H9 (cell line): ENCODE measurements at places on chromosomes 3 and 15.

DNA sequence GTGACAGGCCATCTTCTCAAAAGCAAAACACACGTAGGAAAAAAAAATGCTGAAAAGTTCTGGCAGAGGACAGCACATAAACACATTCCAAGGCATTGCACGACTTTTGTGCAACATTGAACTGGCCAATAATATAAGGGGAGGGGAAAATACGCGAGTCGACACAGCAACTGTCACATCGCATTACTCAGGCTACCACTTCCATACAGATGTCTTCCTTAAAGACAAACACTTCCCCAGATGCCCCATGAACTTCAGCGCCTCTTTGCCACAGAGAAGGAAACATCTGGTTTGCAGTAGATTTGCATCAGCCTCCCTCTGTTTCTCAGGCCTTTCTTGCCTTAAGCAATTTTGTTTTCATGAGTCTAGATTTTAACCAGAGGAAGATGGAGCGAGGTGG, 144.4 kb upstream of the IGF1R start:
- DNase-seq = no peak

GRCh38 chr15:93035953-93036810, 52.8 kb downstream of the RGMA start:
- peak; percentile 26 for DNase-seq

- DNase-seq = no peak
These were observed 163.3 kb upstream of the MBNL1 start for GRCh38 chr3:152105446-152105845.

DNA sequence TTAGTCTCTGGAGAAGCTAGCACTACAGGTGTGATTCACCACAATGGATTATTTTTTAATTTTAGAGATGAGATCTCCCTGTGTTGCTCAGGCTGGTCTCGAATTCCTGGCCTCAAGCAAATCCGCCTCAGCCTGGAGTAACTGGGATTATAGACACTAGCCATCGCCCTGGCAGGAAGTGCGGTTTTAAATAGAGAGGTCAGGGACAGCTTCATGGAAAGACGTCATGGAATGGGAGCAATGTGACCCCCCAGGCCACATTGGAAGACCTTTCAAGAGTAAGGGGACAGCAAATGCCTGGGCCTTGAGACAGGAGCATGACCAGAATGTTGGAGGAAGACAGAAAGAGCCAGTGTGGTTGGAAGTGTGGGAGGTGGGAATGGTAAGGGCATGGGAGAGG, 2.2 kb upstream of the ISG20 start:
- no peak for DNase-seq

DNA sequence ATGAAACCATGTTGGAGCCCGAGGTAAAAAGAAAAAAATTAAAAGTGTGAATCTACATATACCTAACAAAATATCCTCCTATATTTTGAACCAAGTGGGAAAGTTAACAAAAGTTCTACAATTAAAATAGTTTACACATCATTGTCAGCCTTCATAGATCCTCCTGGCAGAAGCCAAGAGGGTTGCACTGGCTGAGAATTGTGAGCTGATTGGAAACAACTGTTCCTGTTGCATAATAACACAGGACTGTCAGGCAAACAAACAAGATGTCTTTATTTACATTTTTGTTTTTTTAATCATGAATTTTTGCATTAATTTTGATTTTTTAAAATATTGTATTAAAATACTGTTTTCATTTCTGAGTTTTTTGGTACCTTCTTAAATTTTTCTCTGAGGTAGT, 215.2 kb upstream of the MME start:
- DNase-seq = no peak

GRCh38 chr15:24954783-24955530, at the start of the genes SNRPN and SNURF:
Gene SNRPN, plus strand, starts transcription at chr15:24954987. Its CDS starts 19,467 bp downstream, at chr15:24974454.
Gene SNURF, plus strand, starts transcription at chr15:24954987. Its CDS starts 62 bp downstream, at chr15:24955049.
- peak; percentile 79 for DNase-seq

GRCh38 chr15:60720493-60721256, 241.7 kb upstream of the ICE2 start:
- DNase-seq = no peak

DNA sequence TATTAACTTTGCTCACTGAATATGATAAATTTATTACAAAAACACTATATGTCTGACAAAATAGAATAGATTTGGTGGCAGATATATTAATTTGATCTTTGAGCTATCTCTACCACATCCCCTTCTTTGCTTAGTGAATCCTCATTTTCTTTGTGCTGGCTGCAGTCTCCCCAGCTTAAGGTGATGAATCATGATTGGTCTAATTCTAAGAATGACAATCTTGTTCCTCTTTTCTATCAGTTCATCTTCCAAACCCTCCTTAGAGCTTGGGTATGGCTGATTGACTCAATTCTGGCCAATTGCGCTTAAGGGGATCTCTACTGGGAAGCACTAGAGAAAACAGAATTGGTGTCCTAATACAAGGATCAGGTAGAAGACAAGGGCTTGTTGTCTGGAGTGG, 309.6 kb upstream of the GOLIM4 start:
- DNase-seq = no peak

GRCh38 chr3:150346981-150347863, 60.9 kb upstream of the TSC22D2 start:
- no peak for DNase-seq

DNA sequence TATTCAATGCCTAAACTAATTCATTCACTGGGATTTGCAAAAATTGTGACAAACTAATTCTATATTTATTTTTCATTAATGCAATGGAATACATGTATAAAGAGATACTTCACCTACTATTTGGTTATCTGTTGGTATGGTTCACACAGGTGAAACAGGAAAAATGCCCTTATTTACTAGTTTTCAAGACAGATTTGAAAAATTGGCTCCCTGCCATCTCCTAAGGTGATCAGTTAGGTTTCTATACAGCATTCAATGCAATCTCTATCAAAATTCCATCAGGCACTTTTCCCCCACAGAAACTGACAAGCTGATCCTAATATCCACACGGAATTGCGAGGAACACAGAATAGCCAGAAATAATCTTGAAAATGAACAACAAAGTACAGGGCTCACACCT, 101.1 kb downstream of the DLG1 start:
- no peak for DNase-seq

DNA sequence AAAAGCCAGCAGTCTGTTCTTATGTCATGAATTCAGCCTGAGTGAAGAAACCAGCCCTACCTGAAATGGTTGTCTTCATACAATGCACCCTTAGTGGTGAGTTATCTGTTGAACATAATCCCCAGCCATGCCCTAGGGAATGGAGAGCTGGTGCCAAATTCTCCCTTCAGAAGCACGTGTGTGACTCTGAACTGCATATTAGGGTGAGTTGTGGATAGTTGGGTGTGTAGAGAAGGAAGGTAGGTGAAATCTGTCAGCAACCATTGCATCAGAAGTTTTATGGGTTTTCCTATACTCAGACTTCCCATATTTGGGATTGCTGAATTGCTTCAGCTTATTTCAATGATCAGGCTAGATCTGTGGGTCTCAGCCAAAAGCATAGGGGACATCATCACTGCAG, 46.5 kb upstream of the TP63 start:
- no peak for DNase-seq

GRCh38 chr3:50530001-50530970, 26.9 kb upstream of the CACNA2D2 start:
- peak; percentile 46 for DNase-seq

- no peak for DNase-seq
These were observed 42.9 kb downstream of the ADCY5 start for GRCh38 chr3:123405936-123406510.

GRCh38 chr3:177713928-177714900, 516.9 kb upstream of the TBL1XR1 start:
- DNase-seq = no peak

DNA sequence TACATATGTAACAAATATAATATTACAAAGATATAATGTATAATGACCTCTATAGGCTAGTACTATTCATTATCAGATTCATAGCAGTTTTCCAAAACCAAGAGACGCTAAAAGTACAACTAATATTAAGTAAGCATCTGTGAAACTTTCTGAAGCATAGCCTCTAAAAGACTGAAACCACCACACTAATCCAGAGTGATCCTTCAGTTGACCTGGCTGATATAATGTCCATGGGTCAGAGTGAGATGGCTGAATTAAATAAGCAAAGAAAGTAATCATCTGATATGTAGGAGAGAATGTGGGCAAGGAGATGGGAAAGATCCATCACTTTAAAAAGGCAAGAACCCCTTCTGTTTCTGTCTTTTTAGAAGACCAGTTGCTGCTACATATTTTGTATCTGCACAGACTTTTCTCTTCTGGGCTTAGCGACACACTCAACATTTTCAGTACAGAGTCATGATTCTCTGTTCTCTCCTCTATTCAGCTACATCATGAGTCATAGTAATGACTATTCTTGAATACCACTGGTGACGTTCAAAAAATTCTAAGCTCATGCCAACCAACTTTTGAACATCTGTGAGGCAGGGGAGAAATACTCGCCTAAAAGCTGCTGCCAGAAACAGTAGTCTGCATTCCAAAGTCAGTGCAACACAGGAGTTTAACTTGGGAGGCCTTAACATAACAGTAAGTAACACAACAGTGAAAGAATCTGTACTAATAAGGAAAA, 149.6 kb downstream of the MAGI1 start:
- DNase-seq = no peak

DNA sequence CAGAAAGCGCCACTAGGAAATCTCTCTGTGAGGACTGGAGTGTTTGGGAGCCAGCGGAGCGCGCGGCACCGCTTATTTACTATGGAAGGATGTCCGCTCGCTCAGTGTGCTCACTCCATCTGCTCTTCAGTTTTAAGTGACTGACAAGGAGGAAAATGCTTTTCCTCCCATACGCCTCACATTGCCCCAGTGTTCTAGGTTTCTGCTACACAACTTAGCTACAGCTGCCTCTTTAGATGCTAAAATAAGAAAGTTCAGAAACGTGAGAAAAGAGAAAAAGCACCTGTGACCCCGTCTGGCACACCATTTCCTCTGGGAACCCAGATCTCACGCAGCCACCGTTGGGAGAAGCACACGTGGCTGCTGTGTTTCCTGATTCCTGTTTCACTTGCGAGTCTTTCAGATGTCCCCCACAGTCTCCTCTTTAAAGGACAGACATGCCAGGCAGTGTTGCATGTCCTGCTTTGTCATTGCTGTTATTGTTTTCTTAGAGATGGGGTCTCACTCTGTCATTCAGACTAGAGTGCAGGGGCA, 11.7 kb upstream of the MUSTN1 start:
- DNase-seq = no peak

- no peak for DNase-seq
These were observed 311.9 kb downstream of the EDEM1 start for GRCh38 chr3:5499404-5499803.

GRCh38 chr3:141845407-141846049, 30.9 kb upstream of the ATP1B3 start:
- DNase-seq = peak; percentile 57

GRCh38 chr3:58670506-58671135, 4.0 kb upstream of the FAM3D start:
- peak; percentile 12 for DNase-seq

GRCh38 chr3:81920816-81921215, 159.4 kb upstream of the GBE1 start:
- DNase-seq = no peak

- no peak for DNase-seq
These were observed 2.5 kb upstream of the PXYLP1 start for GRCh38 chr3:141229132-141229531.

GRCh38 chr3:54357301-54357700, 234.9 kb downstream of the CACNA2D3 start:
- DNase-seq = no peak

GRCh38 chr3:56704706-56705105, 21.6 kb upstream of the TASOR start:
- no peak for DNase-seq

DNA sequence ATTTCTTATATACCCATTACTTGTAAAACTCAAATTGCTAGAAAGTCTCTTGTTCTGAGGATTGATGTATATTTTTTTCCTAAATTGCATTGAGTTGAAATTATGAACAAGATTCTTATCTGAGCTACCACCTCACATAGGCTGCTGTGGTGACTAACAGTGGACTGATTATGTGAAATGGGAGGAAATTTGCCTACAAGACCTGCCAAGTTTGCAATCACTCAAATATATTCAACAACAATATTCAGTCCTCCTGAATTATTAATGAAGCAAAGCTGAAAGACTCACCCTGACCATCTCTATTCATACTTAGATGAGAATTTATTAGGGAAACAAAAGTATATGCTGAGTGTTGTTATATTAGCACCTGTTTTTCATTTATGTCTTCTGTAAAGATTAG, 412.6 kb upstream of the SEMA6D start:
- no peak for DNase-seq

GRCh38 chr15:69941301-69941605, 156.5 kb downstream of the TLE3 start:
- DNase-seq = no peak

- DNase-seq = no peak
These were observed 37.0 kb downstream of the STARD9 start for GRCh38 chr15:42612367-42612912.

GRCh38 chr15:38474155-38474757, 20.3 kb downstream of the FAM98B start:
- no peak for DNase-seq

- DNase-seq = no peak
These were observed 153.2 kb upstream of the GPR149 start for GRCh38 chr3:154583086-154583634.

GRCh38 chr15:74318376-74319137, 48.9 kb downstream of the CYP11A1 start:
- DNase-seq = no peak

- DNase-seq = no peak
These were observed 290.5 kb upstream of the GADL1 start for GRCh38 chr3:31185062-31185357.
